ENCODE measurements at places on chromosomes 11 and 22.

GRCh38 chr11:75631086-75631730 lies 37.6 kb downstream of the MAP6 start:
- no peak for DNase-seq

DNA sequence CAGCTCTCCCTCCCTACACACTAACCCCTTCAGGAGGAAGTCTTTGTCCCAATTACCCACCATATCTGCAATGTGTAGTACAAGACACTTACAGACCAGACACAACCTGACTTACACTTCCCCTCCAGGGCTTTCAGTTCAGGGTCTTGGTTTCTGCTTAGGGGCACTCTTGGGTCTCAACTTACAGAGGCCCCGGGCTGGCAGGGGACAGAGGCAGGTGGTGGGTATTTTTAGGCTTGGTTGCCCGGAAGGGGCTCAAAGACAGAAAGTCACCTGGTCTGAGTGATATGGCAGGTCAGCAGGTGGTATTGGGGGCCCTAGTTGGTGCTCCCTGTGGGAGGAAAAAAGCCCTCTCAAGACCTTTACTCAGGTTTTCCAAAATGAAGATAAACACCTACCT lies 3.4 kb upstream of the TMEM184B start:
- no peak for DNase-seq

- DNase-seq, result no peak
These were observed 7.7 kb downstream of the ANKRD49 start for GRCh38 chr11:94501522-94501921.

DNA sequence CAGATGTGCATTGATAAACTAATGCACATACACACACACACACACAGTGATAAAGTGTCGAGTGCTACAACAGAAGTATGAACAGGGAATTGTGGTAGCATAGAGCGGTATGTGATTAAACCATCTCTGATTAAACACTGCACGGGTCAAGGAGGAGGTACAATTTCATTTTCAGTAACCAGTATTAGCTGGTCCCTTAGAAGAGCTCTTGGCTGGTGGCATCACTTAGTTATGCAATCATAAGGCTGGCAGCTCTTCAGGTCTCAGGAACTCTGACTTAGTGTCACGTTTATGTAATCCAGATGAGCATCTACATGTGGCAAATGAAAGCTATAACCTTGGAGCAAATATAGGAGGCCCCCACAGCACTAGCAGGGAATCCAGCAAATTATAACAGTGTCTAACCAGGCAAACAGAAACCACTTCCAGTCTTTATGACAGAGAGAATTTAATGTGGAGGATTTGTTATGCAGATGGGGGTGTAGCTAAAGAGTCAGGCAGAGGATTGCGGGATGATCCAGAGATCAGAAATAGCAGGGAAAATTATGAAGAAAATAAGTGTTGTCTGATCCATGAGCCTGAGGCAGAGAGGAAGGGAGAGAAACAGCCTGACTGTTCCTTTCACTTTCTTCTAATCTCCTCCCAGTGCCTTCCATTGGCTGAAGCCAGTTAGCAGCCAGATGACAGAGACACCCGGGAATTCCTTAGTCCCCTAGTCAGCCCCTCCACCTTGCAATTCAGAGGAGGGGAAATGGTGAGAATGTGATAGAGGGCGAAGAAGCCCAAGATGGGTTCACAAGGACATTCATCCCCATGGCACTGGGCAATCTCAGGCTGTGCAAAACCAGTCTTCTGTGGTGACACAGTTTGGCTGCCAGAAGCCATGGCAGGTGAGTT lies 533.1 kb upstream of the TENM4 start:
- DNase-seq, result peak; percentile 4

DNA sequence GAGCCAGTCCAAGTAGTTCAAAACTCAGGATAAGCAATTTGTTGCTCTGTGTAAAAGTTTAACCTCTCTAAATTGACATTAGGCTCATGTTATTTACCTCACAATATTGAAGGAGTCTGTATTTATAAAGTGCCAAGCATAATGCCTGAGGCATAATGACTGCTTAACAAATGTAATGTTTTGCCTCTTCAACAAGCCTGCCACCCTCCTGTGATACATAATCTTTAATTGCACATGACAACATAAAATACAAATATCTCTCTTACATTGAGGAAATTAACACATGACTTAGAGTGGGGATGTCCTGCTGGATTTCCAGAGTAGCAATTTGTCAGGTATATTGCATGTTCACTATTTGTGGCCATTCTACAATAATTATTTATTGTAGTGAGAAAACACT lies 469.2 kb upstream of the ANO5 start:
- DNase-seq, result no peak

GRCh38 chr22:19239464-19239863 lies 52.1 kb downstream of the CLTCL1 start:
- DNase-seq, result no peak

Measured in hepatic stellate cell (primary cell).